ENCODE measurements at places on chromosomes 13 and 19.

DNA sequence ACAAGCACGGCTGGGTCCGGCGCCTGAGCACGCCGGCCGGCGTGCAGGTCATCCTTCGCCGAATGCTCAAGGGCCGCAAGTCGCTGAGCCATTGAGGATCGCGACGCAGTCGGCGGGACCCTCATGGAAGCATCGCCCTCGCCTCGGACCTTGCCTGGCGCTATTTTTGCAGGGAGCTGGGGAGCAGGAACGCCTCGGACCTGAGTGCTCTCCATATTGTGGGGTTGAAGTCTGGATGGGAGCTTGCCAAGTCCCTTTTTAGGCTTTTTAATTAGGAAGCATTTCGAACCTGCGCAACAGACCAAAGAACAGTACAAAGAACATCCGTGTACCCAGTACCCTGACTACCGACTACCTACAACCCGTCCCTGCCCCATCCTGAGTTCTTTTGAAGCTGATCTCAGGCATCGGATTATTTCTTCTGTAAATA lies 628 bp downstream of the MRPL34 start:
- no peak for DNase-seq

- DNase-seq = no peak
Measured at GRCh38 chr13:43042410-43042921, 19.1 kb downstream of the DNAJC15 start.

DNA sequence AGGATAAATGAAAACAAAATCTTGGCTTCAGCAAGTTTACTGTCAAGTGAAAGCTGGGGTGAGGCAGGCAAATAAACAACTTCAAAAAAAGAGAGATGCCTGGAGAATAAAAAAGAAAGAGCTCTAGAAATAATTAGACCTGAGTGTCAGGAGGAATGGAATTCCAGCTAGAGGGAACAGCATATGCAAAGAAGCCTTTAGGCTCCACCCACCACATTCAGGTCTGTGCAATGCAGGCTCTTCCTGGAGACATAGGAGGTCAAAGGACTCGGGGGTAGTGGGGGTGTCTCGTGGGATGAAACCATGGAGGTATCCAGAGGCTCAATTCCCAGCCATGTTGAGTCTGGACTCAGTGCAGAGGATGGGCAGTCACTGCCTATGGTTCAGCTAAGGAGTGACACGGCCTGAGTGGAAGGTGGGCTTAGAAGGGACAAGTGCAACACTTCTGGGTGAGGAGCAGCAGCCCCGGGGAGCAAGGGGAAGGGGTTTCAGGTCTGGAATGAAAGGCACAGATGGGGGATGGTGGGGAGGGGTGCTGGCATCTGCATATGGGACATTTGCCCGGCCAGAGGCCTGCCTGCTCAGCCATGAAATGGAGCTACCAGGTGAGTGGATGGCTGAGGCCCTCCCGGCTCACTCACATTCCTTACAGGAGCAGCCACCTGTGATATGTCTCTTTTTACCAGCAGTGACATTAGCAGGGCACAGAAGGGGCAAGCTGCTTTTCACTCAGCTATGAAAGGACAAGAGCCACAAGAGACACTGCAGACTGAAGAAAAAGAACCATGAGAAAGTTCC lies 12.3 kb downstream of the LATS2 start:
- no peak for DNase-seq

GRCh38 chr13:83085186-83085900 lies 796.9 kb downstream of the SLITRK1 start:
- no peak for DNase-seq

DNA sequence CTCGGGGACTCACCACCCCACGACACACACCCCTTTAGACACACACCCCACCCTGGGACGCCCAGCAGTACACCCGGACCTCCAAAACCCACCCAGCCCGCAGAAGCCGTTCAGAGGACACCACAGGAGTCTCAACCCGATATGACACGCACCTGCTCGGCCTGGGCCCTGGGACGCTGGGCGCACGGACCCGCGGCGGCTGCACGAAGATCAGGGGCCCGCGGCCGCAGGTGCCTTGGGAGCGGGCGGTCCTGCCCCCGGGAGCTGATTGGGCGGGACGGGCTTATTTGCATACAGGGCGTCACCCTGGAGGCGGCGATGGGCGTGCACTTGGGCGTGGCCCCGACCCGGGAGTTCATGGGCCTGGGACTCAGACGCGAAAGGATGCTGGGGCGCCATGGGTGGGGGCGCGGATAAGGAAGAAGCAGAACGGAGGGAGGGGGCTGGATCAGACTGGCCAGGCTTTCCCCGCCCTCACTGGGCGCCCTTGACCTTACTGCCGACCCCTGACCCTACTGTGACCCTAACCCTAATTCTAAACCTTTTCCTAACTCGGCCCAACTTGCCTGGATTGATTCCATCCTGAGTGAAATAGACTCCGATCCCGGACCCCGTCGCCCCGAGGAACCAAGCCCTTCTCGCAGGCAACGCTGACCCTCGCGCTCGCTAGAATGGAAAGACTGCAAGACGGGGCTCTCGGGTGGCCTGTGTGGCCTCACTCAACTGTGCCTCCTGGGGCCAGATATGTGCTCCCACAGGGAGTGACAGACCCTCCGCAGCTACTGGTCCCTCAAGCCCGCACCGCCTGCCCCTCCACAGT lies at the start of gene MEF2B:
Gene MEF2B, minus strand, starts transcription at position 211 of the 820 bp plus-strand sequence. CDS start 19,528 bp downstream, outside the sequence.
- peak; percentile 63 for DNase-seq

GRCh38 chr19:2288338-2288817 lies 6.4 kb upstream of the PEAK3 start:
- no peak for DNase-seq

- no peak for DNase-seq
Measured at GRCh38 chr13:41577436-41577835, 120.1 kb downstream of the RGCC start.

- no peak for DNase-seq
Measured at GRCh38 chr13:110109910-110110309, 197.0 kb downstream of the COL4A1 start.

GRCh38 chr13:38223089-38223488 lies 126.6 kb upstream of the UFM1 start:
- DNase-seq = no peak

DNA sequence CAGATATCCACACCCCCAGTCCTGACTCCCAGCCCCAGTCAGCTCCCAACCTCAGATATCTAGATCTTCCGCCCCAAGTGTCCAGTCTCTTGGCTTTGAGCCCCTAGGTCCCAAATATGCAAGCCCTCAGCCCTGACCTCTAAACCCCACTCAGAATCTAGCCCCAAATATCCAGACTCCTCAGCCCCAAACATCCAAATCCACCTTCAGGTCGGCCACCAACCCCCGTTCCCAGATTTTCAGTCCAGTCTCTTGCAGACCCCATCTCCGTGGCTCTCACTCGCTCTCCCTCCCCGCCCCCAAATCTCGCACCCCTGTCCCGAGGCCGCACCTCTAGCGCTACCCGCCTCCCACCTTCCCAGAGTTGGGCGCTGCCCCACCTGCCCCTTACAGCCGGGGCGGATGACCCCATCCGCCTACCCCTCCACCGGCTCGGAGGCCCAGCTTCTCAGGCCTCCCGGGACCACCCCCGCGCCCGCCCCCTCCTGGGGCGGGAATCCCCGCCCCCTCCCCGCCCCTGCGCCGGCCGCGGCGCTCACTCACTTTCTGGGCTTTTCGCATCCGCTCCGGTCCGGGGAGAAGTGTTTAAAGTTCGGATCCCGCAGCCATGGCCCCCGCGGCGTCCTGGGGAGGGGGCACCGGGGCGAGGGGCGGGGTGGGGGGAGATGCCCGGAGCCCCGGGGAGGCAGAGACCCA lies 604 bp downstream of the ERFL start:
- DNase-seq = peak; percentile 19

- no peak for DNase-seq
Measured at GRCh38 chr19:53971673-53972072, 8.9 kb downstream of the CACNG8 start.

- DNase-seq = no peak
Measured at GRCh38 chr19:39768786-39769185, 9.9 kb upstream of the LEUTX start.

- no peak for DNase-seq
Measured at GRCh38 chr13:86006317-86006716, 207.1 kb upstream of the SLITRK6 start.

DNA sequence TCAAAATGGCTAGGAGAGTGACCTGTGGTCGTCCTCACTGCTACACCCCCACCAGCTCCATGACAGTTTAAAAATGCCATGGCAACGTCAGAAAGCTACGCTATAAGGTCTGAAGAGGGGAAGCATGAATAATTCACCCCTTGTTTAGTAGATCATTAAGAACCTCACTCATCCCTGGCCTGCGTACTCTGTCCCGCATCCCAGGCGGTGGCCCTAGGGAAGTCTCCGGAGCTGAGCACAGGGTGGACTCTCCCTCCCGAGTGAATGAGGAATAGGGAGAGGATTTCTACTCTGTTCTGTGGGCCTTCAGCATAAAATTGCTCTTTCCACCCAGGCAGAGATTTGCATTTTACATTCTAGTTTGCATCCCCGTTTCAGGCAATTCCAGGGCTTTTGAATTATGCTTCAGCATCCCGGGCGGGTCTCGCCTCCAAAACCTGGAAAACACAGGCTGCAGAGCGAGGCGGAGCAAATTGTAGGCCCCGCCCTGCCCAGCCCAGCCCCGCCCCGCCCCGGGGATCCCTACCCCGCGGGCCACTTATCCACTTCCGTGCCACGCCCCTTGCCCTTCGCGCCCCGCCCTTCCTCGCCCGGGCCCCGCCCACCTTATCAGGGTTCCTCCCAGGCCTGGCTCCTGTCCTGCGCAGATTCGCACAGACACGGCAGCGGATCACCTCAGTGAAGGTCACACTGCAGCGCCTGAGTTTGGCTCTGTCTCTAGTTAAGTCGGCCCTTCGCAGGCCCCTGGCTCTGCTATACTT lies 7.5 kb upstream of the ZNF525 start:
- no peak for DNase-seq

GRCh38 chr19:44887648-44888047 lies 3.4 kb upstream of the TOMM40 start:
- no peak for DNase-seq

DNA sequence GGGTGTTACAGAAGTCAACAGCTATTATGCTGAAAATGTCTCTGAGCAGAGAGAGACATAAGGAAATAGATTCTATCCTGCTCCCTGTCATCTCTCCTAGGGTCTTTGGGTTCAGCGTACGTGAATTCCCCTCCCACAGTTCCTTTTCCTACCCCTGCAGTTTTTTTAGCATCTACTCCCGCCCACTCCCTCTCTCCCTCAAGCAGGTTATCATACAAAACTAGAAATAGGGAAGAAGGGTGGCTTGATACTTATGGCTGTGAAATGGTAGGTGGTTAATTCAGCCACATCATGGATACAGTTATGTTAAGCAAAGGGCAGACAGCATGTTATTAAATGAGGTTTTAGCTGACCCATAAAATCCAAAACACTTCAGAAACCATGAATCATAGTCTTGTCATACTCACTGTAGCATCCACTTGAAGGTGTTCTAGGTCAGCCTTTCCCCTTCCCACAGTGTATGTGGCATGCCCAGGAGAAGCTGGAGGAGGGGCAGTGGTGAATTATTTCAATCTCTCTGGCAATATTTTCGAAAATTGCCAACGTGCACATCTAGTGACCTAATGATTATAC lies 236.8 kb upstream of the SERP2 start:
- no peak for DNase-seq

DNA sequence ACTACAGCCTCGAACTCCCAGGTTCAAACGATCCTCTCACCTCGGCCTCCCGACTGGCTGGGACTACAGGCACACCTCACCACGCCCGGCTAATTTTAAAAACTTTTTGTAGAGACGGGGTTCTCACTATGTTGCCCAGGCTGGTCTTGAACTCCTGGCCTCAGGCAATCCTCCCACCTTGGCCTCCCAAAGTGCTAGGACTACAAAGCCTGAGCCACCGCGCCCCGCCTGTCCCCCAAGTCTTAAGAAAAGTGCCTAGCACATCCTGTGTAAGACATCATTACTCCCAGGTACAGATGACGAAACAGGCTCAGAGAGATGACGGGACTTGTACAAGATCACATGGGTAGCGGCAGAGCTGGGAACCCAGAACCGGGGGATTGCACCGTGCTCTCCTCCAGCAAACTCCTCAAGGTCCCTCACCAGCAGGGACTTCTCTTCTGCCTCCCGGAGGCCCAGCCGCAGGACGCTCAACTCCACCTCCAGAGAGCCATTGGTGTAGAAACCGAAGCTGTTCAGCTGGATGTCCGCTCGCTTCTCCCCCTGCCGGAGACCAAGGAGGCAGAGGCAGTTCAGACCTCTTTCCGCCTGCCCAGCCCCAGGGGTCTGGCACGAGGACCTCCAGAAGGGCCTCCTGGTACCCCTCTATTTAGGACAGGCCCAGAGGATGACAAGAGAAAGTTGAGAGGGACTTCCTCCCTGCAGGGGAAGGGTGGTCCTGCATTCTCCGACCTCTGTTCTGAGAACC lies 1.0 kb downstream of the GPR108 start:
- peak; percentile 53 for DNase-seq

DNA sequence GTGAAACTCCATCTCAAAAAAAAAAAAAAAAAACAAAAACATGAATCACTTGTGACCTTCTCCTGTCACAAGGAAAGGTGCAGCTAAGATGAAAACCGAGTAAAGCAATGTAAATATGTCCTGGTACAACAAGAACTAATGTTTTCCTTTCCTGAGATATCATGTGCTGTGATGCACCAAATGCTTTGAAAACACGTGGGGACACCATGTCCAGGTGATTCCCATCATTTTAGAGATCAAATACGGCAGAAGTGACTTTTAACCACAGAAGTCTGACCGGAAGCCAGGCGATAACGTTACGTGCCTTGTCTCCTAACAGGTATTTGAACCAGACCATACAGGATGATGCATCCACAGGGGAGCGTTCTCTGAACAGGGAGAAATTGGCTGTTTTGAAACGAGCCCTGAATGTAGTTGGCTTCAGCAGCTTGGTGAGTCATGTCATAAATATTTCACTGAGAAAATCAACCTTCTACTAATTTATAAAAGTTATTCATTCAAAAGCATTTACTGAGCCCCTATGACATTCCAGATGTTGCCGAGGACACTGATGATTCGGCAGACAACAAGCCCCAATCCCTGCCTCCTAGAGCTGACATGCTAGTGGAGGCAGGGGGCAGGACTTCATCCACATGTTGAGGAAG lies 328.1 kb downstream of the MYO16 start:
- DNase-seq = no peak

DNA sequence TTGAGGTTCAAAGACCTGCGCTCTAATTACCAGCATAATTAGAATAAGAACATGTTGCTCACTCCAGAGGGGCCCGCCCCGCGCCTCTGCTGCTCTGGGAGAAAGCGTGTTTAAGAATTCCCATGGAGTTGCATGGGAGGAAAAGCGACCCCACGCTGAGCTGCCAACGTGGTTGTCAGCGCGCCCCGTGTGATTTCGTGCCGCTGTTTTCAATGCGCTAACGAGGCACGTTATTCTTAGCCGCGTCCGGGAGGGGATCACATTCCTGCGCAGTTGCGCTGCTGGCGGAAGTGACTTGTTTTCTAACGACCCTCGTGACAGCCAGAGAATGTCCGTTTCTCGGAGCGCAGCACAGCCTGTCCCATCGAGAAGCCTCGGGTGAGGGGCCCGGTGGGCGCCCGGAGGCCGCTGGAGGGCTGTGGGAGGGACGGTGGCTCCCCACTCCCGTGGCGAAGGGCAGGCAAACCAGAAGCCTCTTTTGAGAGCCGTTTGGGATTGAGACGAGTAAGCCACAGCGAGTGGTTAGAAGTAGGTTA lies 173.8 kb upstream of the SOX1 start:
- no peak for DNase-seq

- DNase-seq = no peak
Measured at GRCh38 chr19:49933643-49934042, 4.3 kb upstream of the NUP62 start.

GRCh38 chr13:50742968-50743367 lies 100.5 kb downstream of the DLEU7 start:
- DNase-seq = no peak

Measured in stimulated activated naive CD4-positive, alpha-beta T cell (primary cell).